Left hindlimb (tissue), 1 donor: ENCODE measurements at places on chromosomes 6 and 20.

DNA sequence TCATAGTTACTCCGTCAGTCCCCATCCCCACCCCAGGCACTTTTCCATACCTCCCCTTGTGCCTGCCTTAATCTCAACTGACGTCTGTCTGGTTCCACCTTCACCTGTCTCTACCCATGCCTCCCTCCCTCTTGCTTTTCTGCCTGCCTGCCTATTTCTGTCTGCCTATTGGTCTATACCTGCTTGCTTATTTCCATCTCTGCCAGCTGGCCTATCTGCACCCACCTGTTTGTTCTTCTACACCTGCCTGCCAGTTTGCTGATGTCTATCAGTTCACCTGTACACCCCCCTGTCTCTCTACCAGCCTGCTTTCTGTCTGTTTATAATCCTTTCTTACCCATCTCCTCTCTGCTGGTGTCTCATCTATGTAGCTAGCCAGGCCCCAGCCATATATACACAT lies 87.5 kb downstream of the RALGAPA2 start:
- no peak for DNase-seq

DNA sequence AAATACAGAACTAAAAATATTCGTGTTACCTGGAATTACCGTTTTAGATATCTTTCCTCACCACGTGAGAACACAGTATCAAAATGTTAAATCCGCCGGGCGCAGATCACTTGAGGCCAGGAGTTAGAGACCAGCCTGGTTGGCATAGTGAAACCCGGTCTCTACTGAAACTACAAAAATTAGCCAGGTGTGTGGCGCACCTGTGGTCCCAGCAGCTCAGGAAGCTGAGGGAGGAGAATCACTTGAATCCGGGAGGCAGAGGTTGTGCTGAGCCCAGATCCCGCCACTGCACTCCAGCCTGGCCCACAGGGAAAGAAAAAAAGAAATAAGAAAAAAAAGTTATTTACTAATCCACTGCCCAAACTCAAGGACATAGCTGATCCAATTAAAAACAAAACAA lies 4.8 kb upstream of the DDX43 start:
- DNase-seq, result no peak

GRCh38 chr6:88449770-88450169 lies 283.6 kb upstream of the CNR1 start:
- no peak for DNase-seq

- no peak for DNase-seq
Measured at GRCh38 chr20:53891306-53891894, 179.0 kb downstream of the BCAS1 start.

DNA sequence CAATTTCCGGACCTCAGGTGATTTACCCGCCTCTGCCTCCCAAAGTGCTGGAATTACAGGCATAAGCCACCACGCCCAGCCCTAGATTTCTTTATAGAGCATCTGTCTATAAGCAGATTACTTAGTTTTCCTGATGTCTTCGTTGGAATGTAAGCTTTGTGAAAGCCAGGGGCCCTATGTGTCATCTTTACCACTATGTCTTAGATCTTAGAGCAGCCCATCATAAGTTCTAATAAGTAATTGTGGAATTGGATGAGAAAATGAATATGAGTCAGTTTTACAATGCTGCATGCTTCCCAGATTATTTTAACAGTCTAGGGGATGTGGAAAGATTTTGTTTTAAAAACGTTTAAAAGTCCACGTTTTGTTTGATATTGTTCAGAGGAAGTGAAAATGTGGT lies 9.1 kb upstream of the ZBTB2 start:
- DNase-seq, result no peak

DNA sequence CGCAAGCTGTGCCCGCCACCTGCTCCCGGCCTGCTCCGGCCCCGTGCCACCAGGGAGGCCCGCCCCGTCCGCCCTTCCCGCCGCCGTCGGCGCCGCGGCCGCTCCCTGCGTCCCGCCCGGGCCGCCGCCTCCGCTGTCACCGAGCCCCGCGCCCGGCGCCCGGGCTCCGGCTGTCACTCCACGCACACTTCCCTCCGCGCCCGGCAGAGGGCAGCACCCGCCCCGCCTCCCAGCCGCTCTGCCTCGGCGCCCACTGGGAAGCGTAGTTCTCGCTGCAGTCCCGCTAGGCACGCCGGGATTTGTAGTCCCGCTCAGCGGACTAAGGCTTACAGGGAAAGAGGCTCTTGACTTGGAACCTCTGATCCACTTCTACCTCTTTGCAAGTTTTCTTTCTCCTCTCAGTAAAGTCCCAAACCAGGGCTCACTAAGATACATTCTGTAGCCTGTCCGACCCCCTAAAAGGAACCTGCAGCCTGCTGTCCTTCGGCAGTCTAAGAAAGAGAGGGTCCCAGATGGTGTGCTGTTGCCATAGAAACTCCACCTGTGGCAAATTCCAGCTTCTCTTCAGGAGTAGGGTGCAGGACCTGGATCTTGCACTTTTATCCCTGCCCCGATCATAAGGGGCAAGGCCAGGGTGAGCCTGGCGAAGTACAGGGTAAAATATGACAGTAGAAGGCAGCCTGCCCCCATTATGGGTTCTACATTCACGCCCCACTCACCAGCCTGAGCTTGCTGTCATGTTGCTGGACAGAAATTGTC lies at the start of gene TFEB:
TFEB (minus strand) TSS at position 182 of the 759 bp plus-strand sequence. CDS start 44,395 bp downstream, outside the sequence.
- DNase-seq, result peak; percentile 94

DNA sequence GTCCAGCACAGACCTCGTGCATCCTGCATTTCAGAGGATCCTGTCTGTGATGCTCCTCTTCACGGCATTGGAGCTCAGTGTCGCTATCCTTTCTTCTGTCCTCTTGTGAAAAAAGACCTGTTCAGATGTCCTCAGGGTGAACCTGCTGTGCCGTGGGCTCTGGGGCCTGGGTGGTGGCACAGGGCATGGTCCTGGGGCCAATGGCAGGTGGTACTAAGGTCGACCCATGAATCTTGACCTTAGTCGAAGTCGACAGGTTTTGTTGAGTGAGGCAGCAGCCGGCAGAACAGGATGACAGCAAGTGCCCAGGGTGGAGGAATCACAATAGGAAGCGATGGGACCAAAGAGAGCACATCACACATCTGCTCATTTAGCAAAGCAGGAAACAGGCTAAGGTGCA lies 22.0 kb upstream of the MAS1L start:
- no peak for DNase-seq

- no peak for DNase-seq
Measured at GRCh38 chr6:135231469-135231844, 50.3 kb downstream of the MYB start.

- peak; percentile 64 for DNase-seq
Measured at GRCh38 chr20:51327251-51327841, 215.2 kb downstream of the NFATC2 start.

- no peak for DNase-seq
Measured at GRCh38 chr6:21045135-21045700, 511.0 kb downstream of the CDKAL1 start.

- DNase-seq, result peak; percentile 40
Measured at GRCh38 chr20:19807191-19807945, 49.3 kb downstream of the RIN2 start.

GRCh38 chr6:88984152-88984551 lies 20.7 kb upstream of the RNGTT start:
- no peak for DNase-seq

- no peak for DNase-seq
Measured at GRCh38 chr6:27667657-27668441, 194.9 kb upstream of the ZNF184 start.

DNA sequence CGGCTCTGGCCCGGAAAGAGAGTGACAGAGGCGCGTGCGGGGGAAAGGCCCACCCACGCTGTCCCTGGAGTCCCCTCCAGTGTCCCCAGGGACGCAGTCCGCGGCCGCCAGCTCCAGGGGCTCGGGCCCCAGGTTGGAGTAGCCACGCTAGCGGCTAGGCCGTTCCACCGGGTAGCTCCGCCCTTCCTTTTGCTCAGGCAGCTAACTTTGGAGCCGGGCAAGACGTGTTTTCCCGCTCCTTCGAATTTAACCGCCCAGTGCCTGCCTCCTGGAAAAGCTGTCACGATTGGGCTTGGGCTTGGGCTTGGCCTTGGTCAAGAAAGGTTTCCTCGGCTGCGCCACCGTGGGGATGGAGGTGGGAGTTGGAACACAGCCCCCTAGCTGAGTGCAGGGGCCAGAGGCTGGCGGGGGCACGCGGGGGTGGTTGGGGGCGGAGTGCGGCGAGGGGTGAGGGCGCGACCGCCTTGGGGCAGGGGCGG lies 4.7 kb downstream of the LINC00237 start:
- DNase-seq, result no peak

GRCh38 chr6:111307275-111307858 lies 175.7 kb downstream of the REV3L start:
- no peak for DNase-seq

GRCh38 chr6:7727086-7727945 lies 1.4 kb downstream of the BMP6 start:
- peak; percentile 45 for DNase-seq

- DNase-seq, result no peak
Measured at GRCh38 chr6:122393351-122393896, 6.0 kb upstream of the HSF2 start.

- DNase-seq, result no peak
Measured at GRCh38 chr6:66771626-66772025, 1064.6 kb upstream of the EYS start.

DNA sequence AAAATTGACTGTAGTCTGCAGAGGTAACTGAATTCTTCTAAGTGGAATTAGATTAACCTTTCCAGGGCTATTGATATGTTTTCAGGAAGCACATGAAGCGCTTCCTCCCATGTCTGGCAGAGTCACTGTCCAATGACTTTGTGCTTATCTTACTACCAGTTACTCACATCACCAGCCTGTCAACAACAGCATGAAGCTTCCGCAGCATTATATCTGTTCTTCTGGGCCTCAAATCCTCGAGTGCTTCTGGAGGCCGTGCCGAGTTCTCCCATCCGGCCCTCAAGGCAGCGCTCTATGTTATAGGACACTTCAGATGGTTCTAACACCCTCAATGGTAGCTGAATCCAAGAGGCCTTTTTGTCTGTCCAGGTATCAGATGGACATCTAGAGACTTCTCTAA lies 33.2 kb downstream of the PSMG4 start:
- DNase-seq, result no peak

DNA sequence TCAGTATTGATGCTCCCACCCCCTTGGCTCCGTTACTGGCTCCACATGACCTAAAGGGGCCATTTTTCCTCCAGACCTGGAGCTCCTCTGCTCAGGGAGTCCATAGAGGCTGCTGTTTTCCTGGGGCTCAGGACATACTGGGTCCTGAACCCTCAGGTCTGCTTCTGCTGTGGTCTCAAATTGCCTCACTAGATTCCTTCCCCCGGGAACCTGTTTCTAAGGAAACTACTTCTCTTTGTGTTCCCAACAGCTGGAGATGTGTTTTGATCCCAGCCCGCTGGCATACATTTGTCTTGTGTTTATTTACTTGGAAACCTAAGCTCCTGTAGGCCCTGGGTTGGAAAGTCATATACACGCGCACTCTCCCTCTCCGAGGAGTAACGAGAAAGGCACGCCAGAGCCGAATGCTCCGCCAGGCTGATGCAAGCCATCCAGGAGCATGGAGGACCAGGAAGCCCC lies 222.8 kb downstream of the UST start:
- DNase-seq, result peak; percentile 85

GRCh38 chr6:518218-518617 lies 126.7 kb downstream of the IRF4 start:
- DNase-seq, result no peak

DNA sequence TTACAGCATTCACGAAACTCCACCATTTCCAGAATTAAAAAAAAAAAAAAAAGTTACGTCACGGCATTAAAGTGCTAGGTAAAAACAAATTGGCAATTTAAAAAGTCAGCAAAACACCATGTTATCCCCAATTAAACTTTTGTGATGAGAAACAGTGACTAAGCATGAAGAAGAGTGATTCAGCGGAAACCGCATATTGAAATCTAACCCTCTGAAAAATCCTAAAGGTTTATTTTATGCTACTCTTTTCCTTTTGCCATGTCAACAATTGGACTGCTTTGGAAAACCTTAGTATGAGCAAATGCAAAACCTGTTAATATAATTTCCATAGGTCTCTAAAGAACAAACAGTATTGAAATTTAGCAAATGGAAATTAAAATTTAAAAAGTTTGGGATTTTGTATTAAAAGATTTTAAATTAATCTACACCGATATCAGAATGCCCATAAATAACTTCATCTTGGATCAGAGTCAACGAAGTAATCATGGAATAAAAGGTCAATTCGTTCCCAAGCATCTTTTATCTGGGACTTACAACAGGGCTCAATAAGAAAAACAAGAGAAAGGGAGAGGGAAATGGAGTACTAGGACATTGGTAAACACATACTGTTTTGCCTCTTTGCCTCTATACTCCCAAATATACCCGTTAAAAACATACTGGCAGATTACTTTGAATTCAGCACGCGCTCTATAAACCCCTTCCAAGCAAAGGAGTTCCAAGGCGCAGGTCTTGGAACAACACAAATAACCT lies 1.1 kb downstream of the FBXO30 start:
- no peak for DNase-seq

DNA sequence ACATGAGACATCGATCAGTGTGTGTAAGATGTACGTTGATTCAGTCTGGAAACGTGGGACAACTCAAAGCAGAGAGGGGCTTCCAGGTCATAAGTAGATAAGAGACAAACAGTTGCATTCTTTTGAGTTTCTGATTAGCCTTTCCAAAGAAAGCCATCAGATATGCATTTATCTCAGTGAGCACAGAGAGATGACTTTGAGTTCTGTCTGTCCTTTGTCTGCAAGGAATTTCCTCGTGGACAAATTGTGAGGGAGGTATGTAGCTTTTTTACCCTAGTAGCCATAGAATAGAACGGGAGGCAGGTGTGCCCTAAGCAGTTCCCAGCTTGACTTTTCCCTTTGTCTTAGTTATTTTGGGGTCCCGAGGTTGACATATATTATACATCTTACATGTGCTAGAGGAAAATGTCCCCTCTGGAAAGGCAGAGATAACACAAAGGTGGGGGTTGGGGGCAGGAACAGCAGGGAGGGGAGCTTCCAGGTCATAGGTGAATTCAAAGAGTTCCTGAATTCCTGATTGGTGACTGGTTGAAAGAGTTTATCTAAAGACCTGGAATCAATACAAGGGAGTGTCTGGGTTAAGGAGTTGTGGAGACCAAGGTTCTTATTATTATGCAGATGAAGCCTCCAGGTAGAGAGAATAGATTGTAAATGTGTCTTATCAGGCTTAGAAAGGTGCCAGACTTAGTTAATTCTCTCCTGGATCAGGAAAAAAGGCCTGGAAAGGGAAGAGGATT lies 237.0 kb downstream of the NFATC2 start:
- no peak for DNase-seq

GRCh38 chr6:4478098-4478497 lies 298.1 kb upstream of the CDYL start:
- no peak for DNase-seq

- DNase-seq, result no peak
Measured at GRCh38 chr20:64250027-64250426, 5.5 kb upstream of the PCMTD2 start.

- DNase-seq, result no peak
Measured at GRCh38 chr6:66210964-66211363, 503.9 kb upstream of the EYS start.
